ENCODE measurements at places on chromosomes 3 and 15.

- DNase-seq: no peak
Measured at GRCh38 chr3:126488185-126488584, 12.5 kb upstream of the ZXDC start.

GRCh38 chr15:70088455-70088854, 9.3 kb downstream of the TLE3 start:
- DNase-seq: no peak

GRCh38 chr3:115350606-115351005, 203.5 kb upstream of the ZBTB20 start:
- no peak for DNase-seq

GRCh38 chr3:133113526-133113925, 75.3 kb downstream of the TMEM108 start:
- DNase-seq: no peak

GRCh38 chr15:66982816-66983215, 82.6 kb upstream of the SMAD3 start:
- no peak for DNase-seq

GRCh38 chr15:89732451-89733172, 18.4 kb downstream of the MESP1 start:
- DNase-seq: no peak

- no peak for DNase-seq
Measured at GRCh38 chr3:72380193-72380592, 468.1 kb downstream of the SHQ1 start.

GRCh38 chr3:181212271-181212670, 222.7 kb upstream of the DNAJC19 start:
- DNase-seq: no peak

- DNase-seq: no peak
Measured at GRCh38 chr15:49506341-49506740, 83.3 kb downstream of the FGF7 start.

DNA sequence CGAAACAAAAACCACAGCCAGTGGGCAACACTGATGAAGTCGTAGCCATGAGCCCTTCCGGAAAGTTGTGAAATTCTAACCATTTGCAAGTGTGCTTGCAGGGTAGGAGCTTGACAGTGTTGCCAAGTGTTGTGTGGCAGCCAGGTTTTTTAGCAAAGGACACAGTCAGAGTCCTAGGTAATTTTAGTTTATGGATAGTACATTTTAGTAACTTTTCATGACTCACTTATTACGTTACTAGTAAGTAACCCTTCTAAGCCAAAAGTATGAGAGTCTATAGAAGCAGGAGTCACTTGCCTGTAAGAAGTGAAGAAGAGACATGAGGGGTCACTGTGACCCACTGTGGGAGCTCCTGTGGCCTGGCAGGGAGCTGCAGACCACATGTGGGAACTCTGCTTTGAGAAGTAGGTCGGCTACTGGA, 54.8 kb upstream of the ADPGK start:
- no peak for DNase-seq

DNA sequence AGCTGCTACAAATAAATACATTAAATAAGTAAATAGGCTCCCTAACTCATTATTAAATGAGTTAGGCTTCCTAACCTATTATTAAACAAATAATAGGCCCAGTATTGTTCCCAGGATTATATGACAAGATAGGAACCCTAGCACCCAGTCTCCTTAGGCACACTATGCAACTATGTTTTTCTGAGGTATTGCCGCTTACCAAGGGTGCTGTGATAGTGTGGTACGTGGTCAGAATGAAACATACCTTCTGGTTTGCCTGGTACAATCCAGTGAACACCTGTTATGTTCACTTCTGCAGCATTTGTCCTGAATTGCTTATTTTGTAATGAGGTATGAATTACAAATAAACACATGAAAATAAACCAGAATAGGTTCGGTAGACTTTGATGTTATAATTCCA, 375.6 kb upstream of the GBE1 start:
- no peak for DNase-seq

GRCh38 chr15:101266034-101266433, 11.3 kb downstream of the SELENOS start:
- DNase-seq: no peak

GRCh38 chr15:70089692-70089971, 8.1 kb downstream of the TLE3 start:
- DNase-seq: no peak

DNA sequence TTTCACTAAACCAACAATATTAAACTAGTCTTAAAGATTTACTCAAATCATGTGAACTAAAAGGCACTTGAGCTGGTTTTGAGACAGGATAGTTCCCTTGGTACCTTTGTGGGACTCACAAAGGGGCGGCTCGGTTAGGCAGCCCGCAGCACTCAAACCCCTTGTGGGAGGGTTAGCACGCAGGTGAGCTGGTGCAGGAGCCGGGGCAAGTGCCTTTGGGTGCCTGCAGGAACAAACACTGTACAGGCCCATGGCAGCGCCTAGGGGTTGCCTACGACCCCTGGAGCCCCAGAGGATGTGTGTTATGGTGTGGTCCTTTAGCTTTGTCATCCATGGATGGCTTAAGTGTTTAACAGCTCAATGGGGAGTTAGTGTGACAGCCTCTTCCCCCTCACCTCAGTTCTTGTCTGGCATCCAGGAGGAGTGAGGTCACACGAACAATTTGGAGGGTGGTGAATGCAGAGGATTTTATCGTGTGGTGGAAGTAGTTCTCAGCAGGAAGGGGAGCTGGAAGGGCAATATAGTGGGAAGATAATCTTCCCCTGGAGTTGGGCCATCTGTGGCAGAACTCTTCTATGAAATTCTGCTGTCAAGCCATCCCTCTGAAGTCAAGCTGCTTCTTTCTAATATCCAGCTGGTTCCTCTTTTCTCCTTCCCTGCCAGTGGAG, 470.9 kb downstream of the RBMS3 start:
- DNase-seq: no peak

DNA sequence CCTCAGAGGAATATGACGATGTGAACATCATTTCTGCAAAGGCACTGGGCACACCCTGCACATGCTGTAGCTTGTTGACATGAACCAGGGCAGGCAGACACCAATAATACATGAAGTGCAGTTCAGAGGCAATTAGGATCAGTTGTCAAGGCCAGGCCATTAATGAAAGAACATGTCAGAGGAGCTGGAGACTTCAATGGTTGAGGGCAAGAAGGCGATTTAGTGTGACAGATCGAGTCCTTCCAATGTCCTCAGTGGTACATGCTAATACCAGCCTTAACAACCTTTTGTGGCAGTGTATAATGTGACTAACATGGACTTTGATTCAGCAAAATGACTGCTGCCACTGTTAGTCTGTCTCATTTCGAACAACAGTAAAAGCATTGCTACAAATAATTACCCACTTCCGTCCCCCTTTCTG, 205.2 kb upstream of the NANOGP8 start:
- DNase-seq: no peak

DNA sequence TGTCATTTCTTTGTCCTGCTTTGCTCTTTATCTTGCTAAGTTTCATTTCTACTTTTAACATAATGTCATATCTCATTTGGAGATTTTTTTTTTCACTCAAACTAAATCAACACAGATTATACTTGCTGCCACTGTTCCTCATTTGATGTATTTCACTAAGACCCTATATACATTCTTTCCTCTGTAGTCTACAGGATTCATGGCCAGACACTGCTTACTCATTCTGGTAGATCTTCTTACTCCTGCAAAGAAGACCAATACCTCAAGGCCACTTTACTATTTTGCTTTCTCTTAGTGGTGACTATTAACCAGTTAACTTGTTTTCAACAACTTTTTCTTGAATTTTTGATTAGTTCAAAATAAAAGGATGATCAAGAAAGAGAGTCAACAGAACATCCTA, 26.6 kb downstream of the SLC24A5 start:
- DNase-seq: no peak

GRCh38 chr15:96521386-96521785, 190.9 kb downstream of the NR2F2 start:
- DNase-seq: no peak

DNA sequence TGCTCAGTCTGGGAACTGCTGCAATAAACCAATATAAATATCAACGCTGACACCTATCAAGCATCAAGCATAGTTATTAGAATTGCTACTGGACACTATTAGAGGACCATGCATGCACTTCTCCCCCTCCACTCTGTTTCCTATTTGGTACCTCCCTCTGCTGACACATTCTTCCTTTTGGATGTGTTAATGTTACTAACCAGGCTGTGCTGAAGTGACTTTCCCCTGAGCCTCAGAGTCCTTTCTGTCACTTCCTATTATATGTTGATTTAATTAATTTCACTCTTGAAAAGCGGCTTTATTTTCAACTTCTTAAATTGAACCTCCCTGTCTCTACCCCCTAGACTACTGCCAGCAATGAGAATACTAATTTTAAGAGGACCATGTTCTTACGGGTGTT, 379.1 kb downstream of the MCTP2 start:
- no peak for DNase-seq

GRCh38 chr15:60396100-60396499, 1.7 kb downstream of the ANXA2 start:
- no peak for DNase-seq

- DNase-seq: no peak
Measured at GRCh38 chr3:183924956-183925355, 40.3 kb upstream of the PARL start.

- no peak for DNase-seq
Measured at GRCh38 chr15:90364251-90364650, 12.2 kb downstream of the ZNF774 start.

GRCh38 chr3:141271279-141272030, 39.8 kb downstream of the PXYLP1 start:
- DNase-seq: peak; percentile 73

DNA sequence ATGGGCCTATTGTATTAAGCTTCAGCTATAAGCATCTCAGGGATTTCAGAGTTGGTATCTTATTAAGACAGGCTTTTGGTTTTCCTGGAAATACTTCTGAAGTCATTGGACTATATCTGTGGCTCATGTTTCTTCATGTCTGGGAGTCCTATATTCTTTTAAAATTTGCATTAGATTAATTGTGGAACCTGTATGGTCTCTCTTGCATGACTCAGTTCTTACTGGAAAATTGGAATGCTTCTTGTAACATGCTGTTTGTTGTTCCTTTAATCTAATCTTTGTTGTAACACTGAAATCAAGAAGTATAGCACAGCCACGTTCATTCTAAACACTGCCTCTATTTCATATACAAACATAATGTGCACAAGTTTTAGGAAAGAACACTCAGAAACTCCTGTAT, 208.1 kb downstream of the RBMS3 start:
- no peak for DNase-seq

DNA sequence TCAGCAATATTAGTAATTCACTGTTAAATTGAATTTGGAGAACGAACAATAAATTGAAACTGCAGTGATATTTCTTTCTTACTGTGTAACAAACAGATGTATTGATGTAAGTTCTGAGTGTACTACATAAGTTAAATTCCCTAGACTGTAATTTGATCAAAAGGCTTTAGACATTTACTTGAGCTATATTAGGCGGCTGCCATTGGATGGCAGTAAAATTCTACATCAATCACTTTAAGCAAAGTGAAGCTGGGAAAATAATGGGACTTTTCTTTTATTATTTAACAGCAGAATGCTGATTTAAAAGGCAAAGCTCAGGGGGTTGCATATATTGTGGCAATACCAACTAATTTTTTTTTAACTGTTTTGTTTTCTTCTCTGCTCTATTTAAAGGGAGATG, 212.6 kb upstream of the PLSCR5 start:
- DNase-seq: peak; percentile 57

GRCh38 chr3:135199137-135199536, 404.1 kb downstream of the EPHB1 start:
- DNase-seq: no peak

DNA sequence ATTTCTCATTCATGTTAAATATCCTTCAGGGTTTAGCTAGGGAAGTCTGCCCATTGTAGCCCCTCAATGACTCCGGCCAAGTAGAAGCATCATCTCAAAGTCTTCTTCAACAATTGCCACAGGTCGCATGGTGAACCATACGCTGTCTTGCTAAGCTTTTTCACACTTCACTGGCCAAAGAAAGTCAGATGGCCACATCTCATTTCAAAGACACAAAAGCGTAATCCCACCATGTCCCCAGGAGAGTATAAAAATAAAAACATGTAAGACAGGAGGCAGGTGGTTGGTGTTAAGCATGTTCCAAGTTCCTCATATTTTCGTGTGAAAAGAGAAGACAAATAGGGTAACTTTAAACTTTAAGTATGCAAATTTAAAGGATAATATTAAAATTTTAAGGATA, 147.4 kb downstream of the ERC2 start:
- DNase-seq: no peak

DNA sequence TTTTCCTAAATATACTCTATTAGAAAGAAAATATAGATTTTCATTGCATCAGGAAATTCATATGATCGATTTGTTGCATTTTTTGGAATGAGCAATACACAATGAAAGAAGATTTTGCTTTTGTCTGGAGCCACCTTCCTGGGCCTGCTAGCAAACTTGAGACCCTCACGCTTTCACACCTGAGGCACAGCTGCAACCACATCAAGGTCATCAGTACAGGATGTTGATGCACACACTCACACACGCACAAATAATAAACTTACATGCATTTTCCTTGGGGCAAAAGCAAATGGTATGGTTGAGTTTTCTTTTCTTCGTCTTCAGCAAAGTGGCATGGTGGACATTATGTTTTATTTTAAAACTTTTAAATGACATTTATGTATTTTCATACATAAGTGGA, 64.8 kb upstream of the SATB1 start:
- DNase-seq: no peak

- DNase-seq: no peak
Measured at GRCh38 chr3:41611008-41611407, 350.9 kb downstream of the ULK4 start.

DNA sequence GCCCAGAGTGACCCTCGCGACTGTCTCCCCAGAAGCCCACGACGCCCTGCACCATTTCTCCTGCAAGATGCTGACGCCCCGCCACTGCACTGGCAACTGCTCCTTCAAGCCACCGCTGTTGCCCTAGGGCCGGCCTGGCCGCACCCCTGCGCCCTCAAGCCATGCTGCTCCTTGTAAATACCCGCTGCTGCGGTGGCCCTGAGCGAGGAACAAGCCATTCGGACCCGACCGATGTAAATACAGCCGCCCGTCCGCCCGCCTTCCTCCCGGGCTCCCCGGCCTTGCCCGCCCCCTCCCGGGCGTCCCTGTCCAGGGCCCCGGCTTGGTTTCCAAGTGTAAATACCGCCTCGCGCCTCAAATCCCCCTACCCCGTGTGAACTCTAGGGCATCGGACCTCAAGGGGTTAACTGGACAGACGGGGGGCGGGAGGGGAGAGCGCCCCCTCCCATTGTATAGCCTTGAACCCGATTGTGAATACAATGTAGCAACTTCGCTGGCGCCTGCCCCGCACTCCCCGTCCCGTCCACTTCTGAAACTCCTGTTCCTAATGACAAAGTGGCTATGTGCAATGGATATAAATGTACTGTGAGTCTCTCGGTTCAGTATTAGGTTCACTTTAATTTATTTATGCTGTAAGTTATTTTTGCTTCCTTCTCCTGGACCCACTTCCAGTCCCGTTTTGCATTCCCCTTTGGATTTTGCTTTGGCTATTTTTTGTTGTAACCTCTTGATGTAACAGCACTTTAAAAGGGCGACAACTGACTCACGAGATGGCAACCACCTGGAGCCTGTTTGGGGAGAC, 5.9 kb downstream of the RNU6-1 start:
- DNase-seq: peak; percentile 30

GRCh38 chr15:86615411-86615810, 535.7 kb downstream of the AGBL1 start:
- DNase-seq: no peak

GRCh38 chr3:11930084-11930483, 74.1 kb upstream of the SYN2 start:
- DNase-seq: no peak

All from NCI-H2081 (cell line).